KG1 (cell line): ENCODE measurements at places on chromosomes 3 and 15.

DNA sequence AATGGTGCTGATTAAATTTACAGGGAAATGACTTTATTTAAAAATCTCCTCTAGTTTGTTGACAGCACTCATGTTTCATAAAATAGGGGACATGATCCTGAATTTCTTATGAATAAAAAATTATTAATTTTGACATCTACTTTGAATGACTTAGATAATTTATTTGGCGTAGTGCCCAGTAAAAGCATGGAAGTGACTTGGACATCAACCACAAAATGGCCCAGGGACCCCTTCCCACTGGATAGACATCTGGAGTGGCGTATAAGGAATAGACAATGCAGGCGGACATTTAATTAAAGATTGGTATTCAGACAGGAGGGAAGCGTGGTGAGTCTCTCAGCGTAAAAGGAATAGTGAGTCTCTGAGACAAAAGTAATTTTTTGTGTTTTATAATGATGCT, 79.8 kb downstream of the ADAMTSL3 start:
- no peak for DNase-seq

DNA sequence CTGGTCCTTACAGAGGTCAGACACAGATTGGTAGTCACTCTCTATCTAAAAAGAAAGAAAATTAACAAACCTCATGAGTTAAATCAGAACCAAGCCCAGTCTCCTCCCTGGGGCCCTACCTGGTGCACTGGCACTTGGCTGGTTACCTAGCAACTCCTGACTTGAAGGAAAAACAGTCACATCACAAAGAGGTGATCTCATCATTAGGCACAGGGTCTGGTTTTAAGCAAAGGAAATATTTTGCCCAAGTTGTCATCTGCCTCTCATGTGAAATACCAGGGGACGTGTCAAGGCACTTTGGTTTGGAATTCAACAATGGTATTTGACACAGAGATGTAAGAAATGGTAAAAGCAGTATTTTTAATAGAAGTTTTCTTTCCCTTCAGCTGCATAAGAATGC, 47.7 kb upstream of the FMN1 start:
- no peak for DNase-seq

DNA sequence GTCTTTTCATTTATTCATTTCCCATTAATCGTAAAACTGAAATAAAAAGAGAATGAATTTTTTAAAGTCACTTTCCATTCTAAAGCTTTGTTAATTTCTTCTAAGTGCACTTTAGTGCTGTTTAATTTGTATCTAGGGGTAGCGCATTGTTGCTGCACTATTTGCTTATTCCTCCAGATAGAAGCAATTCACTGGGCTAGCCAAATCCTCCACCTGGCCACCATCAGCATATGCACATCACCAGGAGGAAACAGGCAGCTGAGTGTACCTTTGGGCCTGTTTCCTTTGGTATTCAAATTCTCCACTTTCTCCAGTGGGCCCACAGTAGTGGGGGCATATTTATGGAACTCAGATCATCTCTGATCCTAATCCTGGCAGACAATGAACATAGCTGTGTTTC, 29.8 kb upstream of the CPB1 start:
- no peak for DNase-seq

DNA sequence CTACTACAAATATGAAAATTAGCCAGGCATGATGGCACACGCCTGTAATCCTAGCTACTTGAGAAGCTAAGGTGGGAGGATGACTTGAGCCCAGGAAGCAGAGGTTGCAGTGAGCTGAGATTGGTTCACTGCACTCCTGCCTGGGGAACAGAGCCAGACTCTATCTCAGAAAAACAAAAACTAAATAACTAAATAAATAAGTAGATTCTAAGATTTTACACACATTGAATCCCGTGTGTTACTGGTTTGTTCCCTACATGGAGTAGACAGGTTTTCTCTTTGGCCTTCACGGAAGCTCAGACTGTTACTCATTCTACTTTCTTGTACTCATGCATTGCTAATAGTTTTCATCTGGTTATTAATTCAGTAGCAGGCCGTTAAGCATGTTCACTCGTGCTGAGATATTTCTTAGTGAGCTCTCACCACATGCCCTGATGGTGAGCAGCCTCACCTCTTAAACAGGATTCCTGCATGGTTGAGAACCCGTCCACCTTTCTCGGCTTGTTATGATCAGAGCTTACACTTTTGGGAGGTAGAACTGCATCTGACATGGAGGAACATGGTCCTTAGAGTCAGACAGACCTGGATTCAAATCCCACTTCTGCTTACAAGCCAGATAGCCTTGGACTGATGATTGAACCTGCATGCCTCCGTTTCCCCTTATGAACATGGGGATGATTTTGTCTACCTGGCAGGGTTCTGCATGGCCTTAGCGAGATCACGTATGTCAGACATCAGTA, 49.1 kb downstream of the CMTM7 start:
- no peak for DNase-seq

DNA sequence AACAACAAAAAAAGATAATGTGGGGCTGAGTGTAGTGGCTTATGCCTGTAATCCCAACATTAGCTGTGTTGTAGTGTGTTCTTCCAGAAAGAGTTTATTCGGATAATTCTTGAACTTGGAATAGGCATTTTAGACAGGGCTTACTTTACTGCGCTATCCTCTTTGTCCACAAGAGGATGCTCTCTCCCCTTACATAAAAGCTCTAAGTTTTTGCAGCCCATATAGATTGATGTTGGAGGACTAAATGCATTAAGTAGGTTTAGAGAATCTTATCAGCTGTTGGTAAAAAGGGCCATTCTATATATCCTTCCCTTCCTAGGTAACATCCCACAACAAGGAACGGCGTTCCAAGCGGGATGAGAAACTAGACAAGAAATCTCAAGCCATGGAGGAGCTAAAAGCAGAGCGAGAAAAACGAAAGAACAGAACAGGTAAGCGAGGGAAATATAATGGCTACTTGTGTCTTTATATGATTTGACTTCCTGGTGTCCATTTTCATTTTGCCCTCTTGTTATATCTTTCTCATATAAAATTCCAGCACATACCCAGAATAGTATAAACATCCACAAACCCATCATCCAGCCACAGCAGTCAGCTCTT, 27.8 kb upstream of the ITPKA start:
- DNase-seq, result no peak

- DNase-seq, result no peak
Measured at GRCh38 chr3:24487325-24488262, 7.1 kb downstream of the THRB start.

GRCh38 chr3:99686955-99687612, 48.7 kb downstream of the COL8A1 start:
- DNase-seq, result no peak

DNA sequence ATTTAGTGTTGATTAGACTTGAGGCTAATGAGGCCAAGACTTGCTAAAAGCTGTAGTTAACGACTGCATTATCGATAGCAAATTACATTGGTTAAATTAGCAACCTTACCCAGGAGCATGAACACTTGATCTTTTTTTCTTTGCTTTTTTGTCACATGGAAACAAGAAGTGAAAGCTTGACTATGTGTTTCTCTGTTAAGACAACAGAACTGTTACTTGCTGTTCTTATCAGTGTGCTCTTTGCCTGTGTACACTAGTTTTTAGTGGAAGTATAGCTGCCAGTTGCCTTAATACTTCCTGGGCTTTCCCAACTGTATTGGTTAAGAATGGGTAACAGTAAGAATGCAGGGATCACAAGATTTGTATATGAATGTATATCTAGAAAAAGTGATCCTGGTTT, 625.5 kb downstream of the NAALADL2 start:
- DNase-seq, result no peak

DNA sequence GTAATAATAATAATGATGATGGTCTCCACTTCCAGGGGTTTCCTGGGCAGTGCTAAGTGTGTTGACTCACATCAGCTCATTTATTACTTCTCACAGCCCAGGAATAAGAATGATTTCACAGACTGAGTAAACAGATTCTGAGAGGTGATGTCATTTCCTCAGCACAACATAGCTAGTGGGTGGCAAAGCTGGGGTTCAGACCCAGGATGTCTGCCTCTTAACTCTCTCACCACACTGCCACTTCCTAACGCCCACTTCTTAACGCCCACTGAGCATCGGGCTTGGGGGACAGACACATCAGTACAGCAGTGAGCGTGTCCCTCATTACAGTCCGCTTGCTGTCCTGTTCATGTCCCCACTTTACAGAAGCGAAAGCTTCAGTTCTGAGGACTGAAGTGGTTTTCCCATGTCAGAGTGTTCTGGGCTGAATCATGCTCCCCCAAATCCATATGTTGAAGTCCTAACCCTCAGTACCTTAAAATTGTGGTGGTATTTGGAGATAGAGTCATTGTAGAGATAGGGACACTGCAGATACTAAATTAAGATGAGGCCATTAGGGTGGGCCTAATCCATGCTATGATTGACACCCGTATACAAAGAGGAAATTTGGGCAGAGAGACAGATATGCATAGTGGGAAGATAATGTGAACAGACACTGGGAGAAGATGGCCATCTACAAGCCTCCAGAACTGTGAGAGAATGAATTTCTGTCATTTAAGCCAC, 68.0 kb downstream of the ATP2B2 start:
- no peak for DNase-seq

DNA sequence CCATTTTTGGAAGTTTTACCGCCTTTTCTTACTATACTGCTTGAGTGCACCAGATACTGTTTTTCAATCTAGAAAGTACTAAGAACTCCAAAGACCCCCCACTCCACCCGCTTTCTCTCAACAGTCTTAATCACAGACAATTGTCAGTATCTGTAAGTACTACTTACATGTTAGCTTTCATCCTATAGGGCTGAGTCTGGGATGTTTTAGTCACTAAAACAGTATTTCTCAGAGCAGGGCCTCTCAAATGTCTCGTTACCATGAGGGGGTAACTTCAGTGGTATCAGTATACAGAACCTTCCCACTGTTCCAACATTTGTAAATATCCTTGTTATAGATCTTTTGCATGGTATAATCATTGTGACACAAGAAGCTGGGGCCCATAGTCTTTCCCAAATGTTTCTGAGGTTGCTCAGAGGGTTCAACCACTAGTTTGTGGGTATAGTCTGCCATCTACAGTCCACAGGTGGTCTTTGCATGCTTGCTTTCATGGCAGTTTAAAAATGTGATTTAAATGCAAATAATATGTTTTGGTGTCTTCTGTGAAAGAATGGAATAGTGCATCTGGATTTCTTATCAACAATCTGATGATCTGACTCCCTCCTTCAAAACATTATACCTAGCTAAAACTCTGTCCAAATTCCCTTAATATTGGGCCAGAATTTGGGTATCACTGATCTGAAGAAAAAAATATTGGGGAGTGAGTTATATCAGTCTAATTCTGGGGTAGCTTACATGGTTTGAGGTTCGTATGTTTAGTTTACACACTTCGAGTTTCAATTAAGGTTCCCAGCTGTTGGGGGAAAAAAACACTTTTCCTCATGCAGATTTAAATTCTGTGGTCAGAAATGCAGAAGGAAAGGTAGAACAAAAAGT, 18.0 kb upstream of the DNAJC13 start:
- no peak for DNase-seq

- DNase-seq, result no peak
Measured at GRCh38 chr3:63043631-63044030, 168.4 kb upstream of the CADPS start.

DNA sequence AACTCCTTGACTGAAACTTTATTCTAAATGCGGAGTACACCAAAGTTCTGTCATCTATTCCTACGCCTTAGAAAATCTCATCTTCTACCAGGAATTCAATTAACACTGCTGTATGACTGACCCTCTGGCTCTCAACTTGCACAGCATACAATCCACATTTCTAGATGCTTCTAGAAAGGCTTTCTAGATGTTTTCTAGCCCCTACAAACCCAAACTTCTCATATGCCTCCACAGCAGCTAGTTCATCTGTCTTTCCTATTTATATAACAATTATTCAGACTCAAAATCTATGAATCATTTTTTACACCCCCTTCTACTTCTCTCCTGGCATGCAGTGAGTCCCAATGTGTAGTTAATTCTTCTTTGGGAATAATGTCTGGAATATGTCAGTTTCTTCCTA, 13.2 kb downstream of the INO80 start:
- DNase-seq, result no peak
